ENCODE measurements at places on chromosomes 7 and 10. TPM values are rescaled to one million over a fixed set of nuclear protein-coding genes. Genes with fewer than 3 reads are reported as not detected.

GRCh38 chr7:19984231-19984632 is 210.8 kb upstream of the TMEM196 start:
- no peak for DNase-seq

GRCh38 chr10:74787457-74787856 is 38.9 kb upstream of the KAT6B start:
- DNase-seq, result no peak

DNA sequence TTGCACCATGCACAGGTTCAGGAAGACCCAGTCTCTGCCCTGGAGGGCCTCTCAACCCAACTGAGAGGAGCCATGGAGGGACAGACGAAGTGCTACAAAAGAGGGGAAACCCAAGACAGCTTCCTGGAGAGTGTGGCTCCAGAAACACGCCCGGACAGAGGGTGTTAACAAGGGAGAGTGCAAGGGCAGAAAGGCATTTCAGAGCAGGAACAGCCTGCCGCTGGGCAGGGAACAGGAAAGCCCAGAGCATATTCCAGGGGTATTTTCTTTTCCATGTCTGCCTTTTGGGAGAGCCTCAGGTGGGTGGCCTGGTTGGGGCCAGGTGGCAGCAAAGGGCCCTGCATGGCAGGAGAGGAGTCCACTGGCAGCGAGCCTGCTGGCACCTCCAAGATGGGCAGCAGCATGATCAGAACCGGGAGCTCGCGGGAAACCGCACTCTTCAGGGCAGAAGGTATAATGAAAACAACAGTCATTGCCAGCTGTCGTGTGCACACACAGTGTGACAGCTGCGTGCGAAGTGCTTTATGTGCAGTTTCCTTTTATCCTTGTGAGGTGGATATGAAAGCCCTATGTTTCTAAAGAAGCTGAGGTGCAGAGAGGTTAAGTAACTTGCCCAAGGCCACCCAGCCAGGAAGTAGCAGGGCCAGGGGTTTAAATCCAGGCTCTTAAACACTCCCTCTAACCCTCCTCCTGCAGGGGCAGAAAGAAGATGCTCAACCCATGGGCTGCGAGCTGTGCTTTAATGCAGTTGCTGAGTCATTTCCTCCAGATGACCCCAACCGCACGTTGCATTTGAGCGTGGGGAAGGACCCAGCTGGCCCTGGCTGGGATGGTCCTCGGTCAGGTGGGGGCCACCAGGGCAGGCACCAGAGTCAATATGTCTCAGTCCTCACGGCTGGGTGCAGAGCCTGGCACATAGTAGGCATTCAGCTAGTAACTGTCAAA is 128.6 kb downstream of the OAT start:
- no peak for DNase-seq

GRCh38 chr7:27242154-27242553 is 448 bp upstream of the EVX1 start:
- DNase-seq, result no peak

- no peak for DNase-seq
These were observed 101.4 kb downstream of the FAM107B start for GRCh38 chr10:14673189-14673861.

GRCh38 chr10:21230219-21230618 is 295.3 kb downstream of the SKIDA1 start:
- no peak for DNase-seq

- DNase-seq, result no peak
These were observed 96.3 kb downstream of the CPXM2 start for GRCh38 chr10:123795196-123795780.

GRCh38 chr7:134428942-134429341 is 30.0 kb downstream of the AKR1B1 start:
- DNase-seq, result no peak

GRCh38 chr7:87057210-87057609 is 2.2 kb downstream of the ELAPOR2 start:
- no peak for DNase-seq

- no peak for DNase-seq
These were observed 162.4 kb downstream of the COBL start for GRCh38 chr7:51154201-51154600.

GRCh38 chr7:151695951-151696541 is 176.4 kb upstream of the RHEB start:
- DNase-seq, result no peak

GRCh38 chr10:86372119-86372783 is 5.7 kb upstream of the GRID1 start:
- no peak for DNase-seq

DNA sequence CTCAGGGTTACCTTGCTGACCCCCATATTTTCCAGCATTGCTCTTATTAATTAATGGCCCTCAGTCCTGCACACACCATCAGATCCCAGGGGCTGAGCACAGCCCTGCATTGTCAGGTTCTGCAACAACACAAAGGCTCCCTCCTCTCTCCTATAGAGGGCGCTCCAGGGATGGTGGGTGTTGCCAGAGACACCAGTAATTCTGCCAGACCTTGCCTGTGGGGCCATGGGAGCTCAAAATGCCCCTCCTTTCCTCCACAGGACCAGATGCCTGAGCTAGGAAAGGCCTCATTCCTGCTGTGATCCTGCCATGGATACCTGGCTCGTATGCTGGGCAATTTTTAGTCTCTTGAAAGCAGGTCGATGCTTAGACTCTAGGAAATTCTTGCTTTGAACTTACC is 42.8 kb upstream of the PRSS58 start:
- DNase-seq, result peak; percentile 33

GRCh38 chr10:20157314-20157713 is 341.1 kb downstream of the PLXDC2 start:
- no peak for DNase-seq

DNA sequence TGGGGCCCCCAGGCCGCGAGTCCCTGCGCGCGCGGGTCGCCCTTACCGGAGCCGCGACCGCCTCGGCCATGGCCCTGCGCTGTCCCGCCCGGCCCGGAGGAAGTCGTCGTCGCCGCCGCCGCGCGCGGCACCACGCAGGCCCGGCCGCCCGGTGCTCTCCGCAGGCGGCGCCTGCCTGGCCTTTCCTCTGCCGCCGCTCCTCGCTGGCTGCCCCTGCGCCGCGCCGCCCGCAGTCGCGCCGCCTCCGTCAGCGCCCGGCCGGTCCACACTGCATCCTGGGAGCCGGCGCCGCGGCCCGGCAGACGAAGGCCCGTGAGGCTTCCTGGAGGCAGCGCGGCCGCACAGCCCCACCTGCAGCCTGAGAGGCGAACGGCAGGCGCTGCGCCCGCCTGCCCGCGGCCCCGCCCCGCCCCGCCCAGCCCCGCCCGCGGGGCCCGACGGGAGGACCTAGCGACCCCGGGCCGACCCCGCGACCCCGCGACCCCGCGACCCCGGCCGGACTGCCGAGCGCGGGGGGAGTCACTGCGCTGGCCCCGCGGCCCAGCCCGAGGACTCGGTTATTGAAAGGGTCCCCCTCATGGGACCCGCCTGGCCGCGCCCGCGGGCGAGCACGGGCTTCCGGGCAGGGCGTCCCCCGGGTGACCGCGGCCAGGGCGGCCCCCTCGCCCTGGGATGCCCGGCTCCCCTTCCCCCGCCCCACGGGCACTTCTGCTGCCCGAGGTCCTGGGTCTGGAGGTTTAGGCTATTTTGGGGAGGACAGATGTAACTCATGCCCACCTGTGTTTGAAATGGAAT is at the start of gene ZNF746:
TSS of gene ZNF746 (minus strand) at position 343 of the 795 bp plus-strand sequence. CDS start at position 70, 273 bp downstream.
- peak; percentile 89 for DNase-seq

- DNase-seq, result no peak
These were observed 22.0 kb downstream of the SLC18A2 start for GRCh38 chr10:117262903-117263293.

- DNase-seq, result no peak
These were observed 103.6 kb downstream of the PARD3 start for GRCh38 chr10:34711500-34711899.

DNA sequence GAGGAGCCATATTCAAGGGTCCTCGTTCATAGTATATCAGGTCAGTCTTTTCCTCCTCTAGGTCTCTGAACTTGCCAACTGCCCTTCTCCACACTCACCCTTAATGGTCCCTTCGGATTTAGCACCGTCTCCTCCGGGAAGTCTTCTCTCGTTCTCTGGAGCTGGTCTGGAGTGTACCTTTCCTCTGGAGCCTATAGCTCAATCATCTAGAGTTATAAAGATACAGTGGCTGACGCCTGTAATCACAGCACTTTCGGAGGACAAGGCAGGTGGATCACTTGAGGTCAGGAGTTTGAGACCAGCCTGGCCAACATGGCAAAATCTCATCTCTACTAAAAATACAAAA is 4.4 kb upstream of the SCD start:
- DNase-seq, result no peak

- DNase-seq, result peak; percentile 89
These were observed 2.9 kb upstream of the GET4 start for GRCh38 chr7:873367-874002.

- no peak for DNase-seq
These were observed 15.4 kb downstream of the WDFY4 start for GRCh38 chr10:48700071-48700470.

DNA sequence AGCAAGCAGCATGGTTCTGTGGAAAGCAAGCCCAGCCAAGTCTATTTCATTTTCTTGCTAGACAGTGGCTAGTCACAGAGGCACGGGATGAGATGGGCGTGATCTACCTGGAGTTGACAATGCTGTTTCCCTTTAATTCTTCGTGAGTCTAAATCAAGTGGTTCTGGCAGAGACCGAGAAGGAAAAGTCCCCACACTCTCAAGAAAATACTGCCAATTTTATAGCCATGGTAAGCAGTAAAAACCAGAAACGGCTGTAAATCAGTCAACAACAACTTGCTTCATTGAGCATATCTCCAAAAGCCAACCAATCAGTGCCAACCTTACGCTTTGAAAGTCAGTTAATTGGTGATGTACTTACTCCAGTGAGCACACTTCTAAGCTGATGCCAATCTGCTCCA is 223.4 kb downstream of the SEC23IP start:
- no peak for DNase-seq

DNA sequence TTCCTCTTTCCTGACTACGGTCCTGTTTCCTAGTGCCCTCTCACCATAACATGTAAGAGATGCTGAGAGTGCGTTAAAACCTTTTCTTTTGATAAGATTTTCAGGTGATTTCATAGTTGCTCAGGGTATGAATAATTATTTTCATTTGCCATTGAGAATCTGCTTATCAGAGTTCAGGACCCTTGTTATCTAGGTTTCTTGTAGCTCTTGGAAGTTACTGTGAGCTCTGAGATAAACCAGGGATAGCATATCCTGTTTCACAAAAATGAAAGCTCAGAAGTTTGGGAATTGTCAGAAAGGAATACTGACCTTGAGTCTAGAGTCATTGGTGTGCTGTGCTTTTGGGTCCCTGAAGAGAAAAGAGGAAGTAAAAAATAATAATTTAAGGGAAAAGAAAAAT is 76.8 kb upstream of the PRKG1 start:
- no peak for DNase-seq

DNA sequence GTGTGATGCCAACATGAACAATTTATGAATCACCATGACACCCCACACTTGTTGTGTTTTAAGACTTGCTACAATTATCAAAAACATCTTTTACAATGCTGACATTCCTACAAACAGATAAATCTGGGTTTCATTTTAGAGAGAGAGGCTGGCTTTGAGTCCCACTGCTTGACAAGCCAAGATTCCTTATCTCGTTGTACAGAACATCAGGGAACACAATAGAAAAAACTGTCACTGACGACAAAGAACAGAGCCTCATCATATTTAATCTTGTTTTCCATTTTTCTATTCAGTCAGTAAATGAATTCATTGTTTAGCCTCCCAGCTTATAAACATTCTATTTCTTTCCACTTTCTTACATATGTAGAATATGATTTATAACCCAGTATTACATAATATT is 461.6 kb upstream of the VSTM2A start:
- no peak for DNase-seq

DNA sequence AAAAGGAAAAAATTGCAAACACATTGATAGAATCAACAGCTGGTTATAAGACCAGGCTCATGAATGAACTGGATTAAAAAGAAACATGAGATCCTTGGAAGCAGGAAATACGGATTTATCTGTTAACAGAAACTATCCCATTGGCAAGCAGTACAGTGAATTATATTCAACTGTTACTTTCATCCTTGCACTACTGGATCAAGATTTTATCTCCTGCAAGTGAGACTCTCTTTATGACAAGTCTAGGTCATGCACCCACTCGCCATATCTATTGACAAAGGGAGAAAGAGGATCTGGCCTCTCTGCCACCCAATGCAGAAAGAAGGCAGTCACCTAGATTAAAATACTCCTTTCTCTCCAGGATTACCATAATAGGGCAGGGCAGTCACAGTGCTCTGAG is 41.4 kb downstream of the CSTF2T start:
- no peak for DNase-seq

DNA sequence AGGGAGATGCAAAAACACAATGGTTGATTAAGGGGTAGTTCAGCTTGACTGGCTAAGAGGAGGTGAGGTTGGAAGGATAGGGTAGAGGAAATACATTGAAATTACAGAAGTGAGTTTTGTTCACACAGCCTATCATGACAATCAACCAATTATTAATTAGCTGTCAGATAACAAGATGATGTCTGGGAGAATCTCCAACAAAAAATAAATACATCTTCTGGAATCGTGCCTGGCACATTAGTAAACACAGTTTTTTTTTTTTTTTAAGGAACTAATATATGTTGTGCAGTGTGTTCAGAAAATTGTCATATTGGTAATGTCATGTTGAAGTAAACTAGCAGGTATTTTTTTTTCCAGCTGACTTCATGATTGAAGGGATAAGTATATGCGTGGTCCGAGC is 171.8 kb downstream of the VTI1A start:
- DNase-seq, result no peak

DNA sequence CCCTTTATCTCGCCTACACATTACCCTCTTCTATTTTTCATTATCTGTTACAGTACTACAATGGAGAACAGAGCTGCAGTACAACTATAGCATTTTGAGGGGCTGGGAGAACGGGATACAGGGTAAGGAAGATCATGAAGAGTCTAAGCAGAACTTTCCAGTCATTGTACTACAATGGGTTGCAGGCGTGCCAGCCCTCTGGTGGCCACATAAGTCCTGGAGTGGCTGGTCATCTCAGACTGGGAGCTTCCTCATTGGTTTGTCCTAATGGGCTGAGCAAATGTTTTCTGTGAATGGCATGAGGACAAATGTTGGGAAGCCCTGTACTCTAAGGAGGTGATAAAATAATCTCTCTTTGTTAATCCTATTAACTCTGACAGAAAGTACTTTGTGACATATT is 33.0 kb downstream of the TMEM106B start:
- peak; percentile 70 for DNase-seq

Gene PALD1
- 0.38 TPM for total RNA-seq

Gene SEMA3D
- 0.91 TPM for total RNA-seq

Gene HKDC1
- total RNA-seq, result 112 TPM

Gene TUBGCP2
- total RNA-seq, result 41.0 TPM

Gene TAS2R3
- 3.8 TPM for total RNA-seq

Gene NEUROG3
- total RNA-seq, result not detected

Gene TUBB8
- total RNA-seq, result 0.34 TPM

Gene FOXI2
- not detected for total RNA-seq

Gene HYAL4
- not detected for total RNA-seq

Gene STEAP4
- total RNA-seq, result 11.3 TPM

Gene CLDN3
- 122 TPM for total RNA-seq

Gene CHST12
- 21.2 TPM for total RNA-seq

Gene PRXL2A
- 67.2 TPM for total RNA-seq

Gene FOXK1
- 67.1 TPM for total RNA-seq

Gene LEP
- total RNA-seq, result not detected

Gene HTR7
- total RNA-seq, result not detected

Gene DKK1
- total RNA-seq, result 122 TPM

Gene TRIM50
- total RNA-seq, result not detected

Gene EPO
- not detected for total RNA-seq

Gene KCNH2
- total RNA-seq, result 0.66 TPM

Gene MUC12
- 1.3 TPM for total RNA-seq

Gene HOXA6
- 12.4 TPM for total RNA-seq
